ENCODE measurements at places on chromosomes 1 and 21.

GRCh38 chr1:23809751-23810171 is 9.2 kb upstream of the GALE start:
- DNase-seq = peak; percentile 81

DNA sequence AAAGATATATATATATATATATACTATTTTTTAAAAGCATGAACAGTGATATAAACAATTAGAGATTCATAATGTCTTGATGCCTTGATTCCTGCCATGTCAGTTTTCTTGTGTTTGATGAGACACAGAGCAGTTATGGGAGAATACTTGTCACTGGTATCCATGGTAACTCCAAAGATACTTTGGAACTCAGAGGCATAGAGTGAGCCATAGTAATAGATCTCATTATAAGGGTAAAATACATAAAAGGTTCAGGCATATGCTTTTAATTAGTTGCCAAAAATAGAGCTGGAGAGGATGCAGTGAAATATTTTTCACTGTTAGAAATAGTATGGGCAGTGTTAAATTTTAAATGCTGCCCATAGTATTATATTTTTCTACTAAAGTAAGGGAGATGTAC is 134.1 kb downstream of the SYT14 start:
- DNase-seq = no peak

- no peak for DNase-seq
Observed at GRCh38 chr1:220889333-220889732, 10.1 kb downstream of the HLX start.

- no peak for DNase-seq
Observed at GRCh38 chr1:154956544-154956941, 644 bp upstream of the PBXIP1 start.

- DNase-seq = no peak
Observed at GRCh38 chr1:7526196-7526866, 244.8 kb upstream of the VAMP3 start.

DNA sequence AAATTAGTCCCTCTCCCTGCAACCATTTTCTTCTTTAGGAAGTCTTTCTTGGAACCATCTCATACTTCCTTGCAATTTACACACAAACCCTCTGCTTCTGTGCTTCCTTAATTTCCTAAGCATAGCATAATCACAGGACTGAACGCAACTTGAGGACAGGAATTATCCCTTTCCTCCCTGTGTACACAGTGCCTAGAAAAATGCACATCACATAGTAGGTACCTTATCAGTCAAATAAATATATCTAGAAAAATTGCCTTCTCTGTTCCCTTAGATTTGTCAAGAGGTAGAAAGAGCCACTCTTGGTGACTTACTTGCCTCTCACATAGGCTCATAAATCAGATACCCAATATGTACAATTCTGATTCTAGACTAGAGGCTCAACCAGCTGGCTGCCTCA is 4.9 kb downstream of the ASPM start:
- DNase-seq = no peak

GRCh38 chr1:238401144-238401543 is 510.4 kb upstream of the ZP4 start:
- DNase-seq = no peak

DNA sequence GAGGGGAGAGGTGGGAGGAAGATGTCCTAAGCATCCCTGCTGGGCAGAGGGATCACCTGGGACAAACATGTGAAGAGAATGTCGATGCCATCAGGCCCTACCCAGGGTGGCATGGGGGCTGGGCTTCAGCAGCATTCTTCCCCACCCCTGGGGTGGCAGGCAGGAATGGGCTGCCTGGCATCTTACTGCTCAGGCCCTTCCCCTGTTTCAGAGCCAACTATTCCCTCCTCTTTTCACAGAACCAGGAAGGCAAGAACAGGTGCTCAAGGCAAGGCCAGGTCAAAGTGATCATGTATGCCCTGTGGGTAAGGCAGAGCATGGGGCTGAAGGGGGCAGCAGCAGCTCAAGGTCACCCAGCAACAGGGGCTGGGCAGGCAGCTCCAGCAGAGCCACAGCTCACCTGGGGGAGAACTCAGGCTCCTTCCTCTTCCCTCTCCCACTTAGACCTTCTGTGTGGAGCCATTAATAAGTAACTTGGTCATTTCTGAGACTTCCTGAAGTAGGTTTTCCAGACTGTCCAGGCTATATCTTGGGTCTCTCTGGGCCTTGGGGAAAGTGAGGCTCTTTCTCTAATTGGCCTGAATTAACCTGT is 56.4 kb downstream of the ELK4 start:
- DNase-seq = no peak

GRCh38 chr1:245520611-245521010 is 365.8 kb downstream of the KIF26B start:
- no peak for DNase-seq

GRCh38 chr21:28257276-28257675 is 735.4 kb downstream of the LTN1 start:
- no peak for DNase-seq

DNA sequence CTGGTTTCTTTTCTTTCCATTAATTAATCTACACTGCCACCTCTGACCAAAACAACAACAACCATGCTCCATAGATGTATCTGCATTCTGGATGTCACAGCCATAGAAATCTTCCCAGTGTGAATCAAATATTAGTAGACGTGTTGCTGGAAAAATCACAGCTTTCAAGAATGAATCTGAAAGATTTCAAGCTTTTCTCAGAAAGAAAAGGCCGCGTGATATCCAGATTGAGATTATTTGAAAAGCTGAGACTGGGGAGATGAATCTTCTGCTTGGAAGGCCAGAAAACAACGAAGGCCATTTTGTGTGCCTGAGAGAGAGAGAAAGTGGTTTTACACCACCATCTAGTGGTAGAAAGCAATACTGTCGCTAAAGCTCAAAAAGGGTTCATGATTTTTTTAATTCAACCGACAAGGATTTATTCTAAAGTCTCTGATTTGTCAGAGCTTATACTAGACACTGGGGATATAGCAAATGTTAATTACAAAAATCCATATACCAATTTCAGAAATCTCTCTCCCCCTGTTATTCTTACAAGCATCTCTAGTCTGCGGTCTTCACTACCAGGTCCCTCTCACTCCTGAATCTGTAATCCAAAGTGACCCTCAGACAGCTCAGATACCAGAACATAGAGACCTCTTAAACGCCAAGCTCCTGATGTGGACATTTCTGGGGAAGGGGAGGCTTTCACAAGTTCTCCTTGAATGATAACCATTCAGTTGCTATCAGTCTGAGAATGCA is 87.5 kb upstream of the SGIP1 start:
- no peak for DNase-seq

DNA sequence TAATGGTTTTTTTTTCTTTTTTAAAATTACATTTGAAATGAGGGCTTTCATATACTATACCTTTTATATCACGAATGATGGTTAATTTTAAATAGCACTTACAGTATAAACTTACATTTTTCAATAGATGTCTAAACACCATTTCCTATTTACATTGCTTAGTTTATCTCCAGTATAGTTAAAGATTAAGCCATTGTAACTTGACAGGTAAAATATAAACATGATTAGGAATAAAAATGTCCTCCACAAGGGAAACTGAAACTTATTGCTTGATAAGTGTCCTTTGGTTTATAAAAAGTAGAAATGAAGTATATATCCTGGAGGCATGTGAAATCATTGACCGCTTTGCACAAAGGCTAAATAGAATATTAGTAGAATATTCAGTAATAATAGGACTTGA is 20.2 kb downstream of the CTH start:
- no peak for DNase-seq

- no peak for DNase-seq
Observed at GRCh38 chr1:213526306-213526705, 461.5 kb upstream of the PROX1 start.

DNA sequence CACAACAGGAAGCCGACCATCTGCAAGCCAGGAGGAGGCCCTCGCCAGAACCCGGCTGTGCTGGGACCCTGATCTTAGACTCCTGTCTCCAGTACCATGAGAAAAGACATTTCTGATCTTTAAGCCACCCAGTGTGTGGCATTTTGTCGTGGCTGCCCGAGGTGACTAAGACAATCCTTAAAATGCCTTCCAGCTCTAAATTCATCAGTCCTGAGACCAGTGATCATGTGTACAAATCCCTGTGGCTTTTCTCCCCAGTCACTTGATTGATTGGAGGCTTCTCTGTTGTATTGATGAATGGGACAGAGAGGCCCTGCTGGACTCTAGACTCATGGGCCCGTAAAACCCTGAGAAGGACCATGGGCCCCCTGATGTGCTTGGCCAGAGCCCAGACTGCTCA is 36.1 kb downstream of the B3GALT5 start:
- no peak for DNase-seq

DNA sequence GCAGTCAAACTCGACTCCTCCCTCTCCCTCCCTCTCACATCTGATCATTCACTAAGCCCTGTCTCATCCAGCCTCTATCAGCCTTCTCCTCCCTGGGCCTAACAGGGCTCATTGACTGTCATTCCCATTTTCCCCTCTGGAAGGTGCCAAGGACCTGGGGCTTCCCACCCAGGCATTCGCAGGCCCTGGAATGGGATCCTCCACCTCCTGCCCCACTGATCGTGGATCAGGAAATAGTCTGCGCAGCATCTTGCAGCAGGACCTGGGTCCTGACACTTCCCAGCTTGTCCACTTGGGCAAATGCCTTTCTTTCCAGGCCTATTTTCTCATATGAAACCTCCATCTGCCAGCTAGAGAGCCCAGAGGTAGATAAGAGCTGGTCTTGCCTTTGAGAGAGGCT is 71.2 kb upstream of the ZC3H12A start:
- DNase-seq = no peak

DNA sequence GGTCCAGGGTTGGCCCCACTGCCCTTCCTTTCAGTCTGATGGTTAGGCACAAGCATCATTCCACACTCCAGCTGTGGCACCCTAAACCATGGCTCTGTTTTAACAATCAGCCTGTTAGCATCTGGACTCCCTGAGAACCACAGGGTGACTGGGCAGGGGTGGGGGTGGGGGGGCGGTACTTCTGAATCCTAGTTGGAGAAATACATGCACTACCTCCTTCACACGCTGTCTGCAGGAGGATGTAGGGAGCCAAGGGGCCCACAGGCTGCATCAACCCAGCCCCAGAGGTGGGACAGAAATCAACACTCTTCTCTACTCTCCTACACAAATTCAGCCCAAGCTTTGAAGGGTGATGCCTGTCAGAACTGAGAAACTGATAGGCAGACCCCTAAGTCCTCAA is 23.8 kb downstream of the DDX20 start:
- no peak for DNase-seq

DNA sequence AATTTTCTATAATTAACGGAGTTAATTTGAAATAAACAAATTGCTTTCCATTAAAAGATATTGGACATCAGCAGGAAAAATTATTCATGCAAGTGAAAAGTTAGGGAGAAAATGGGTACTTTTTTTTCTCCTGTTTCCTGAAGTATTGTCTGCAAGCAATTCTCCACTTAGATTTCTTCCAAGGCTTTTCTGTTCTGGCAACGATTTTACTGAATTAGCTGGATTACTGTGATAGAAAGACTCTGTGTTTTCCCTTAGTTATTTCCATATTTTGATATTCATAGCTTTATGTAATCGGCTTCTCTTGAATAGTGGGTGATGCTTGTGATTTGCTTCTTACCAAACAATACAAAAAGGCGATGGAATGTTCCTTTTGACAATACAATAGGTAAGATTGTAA is 1333.9 kb downstream of the AMY1C start:
- DNase-seq = no peak

DNA sequence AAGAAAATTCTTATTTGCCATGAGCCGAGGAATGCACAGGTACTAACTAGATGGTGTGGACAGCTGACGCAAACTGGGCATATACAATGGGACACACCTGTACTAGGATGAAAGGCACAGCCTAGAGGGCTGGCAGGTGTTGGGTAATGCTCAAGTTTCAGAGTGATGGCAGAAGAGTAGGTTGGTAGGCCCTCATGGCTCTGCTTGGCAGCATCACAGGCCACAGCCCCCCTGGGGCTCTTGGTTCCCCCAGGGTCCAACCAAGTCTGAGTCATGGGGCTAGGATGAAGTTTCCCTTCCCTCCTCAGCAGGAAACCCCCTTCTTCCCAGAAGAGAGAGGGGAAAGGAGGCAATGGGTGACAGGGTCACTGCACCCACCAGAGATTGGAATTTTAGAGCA is 35.2 kb downstream of the SPEN start:
- DNase-seq = no peak

GRCh38 chr1:38612951-38613350 is 246.6 kb downstream of the RRAGC start:
- DNase-seq = no peak

Measured in stimulated activated CD4-positive, alpha-beta T cell treated with anti-CD3 and anti-CD28 coated beads, Interleukin-4, amount 100 ng/mL, for 1 hour (primary cell).